SW 1271 (cell line): ENCODE measurements at places on chromosomes 13 and 19.

DNA sequence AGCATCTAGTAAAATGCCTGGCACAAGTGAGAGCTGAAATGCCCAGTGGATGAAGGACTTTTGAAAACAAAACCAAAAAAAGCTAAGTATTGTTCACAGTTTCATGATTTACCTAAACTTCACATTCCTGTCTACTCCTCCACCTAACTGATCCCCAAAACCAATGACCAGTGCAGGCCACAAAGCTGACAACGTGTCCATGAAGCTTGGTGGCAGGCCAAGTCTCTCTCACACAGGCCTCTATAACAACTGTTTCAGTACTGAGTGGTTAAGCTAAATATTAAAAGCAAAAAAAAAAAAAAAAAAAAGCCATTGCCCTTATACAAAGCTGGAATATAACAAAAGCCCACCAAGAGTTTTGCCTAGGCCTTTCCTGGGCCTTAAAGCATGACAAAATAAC, 36.4 kb downstream of the STK24 start:
- no peak for DNase-seq

DNA sequence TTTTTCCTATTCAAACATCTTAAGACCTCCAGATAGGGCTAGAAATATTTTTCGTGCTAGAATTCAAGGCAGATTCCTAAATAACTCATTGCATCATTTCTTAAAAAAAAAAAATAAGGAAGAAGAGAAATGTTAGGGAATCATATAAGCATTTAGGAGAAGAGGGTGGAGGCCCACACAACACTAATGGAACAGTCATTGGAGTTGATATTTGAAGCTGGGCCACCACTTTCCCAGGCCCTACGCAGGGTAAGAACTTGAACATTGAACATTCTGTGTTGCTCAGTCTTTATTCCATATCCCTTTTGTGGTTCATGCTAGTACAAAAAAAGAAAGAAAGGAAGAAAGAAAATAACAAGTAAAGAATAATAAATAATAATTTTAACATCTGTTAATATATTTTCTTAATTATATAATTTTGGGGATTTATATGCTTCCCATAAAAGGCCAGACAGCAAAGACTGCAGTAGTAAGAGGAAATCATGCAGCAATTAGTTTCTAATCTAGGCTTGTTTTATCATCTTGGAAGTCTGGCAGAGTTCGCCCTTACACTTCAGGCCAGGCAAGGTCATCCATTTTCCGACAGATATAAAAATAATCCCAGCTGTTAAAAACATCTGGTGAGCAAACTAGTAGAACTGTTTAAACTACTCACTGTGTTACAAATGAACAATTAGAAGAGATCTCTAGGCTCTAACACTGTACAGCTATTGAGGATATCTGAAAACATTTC, 127.7 kb downstream of the FRY start:
- no peak for DNase-seq

DNA sequence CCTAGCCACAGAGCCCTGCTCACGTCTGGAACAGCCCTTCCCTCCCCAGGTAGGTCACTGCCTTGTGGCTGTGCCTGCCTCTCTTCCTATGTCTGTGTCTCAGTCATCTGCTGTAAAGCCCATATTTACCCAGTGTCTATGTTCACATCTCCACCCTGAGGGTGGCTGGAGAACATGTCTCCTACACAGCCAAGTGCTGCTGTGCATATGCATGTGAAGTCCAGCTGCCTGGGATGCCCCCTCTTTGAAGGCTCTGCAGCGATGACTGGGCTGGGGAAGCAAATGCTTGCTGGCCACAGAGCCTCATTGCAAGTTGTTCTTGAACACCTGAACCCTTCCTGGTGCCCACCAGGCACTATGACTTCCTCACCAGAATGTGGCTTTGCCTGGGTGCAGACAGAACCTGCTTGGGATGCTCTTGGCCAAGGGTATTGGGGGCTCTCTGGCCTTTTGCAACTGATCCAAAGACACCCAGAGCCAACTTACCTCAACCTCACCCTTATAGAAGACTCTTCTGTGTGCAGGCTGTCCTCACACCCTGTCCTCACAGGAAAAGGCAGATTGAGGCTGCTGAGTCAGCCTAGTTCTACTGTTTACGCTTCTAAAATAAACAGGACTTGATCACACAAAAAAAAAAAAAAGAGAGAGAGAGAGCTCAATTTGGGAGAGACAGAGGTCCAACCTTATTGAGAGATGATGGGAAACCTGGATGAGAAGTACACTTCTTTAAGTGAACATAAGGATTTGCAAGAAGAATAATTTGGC, 26.5 kb downstream of the MRPL57 start:
- no peak for DNase-seq

GRCh38 chr13:38664906-38665305, 22.0 kb upstream of the FREM2 start:
- no peak for DNase-seq

DNA sequence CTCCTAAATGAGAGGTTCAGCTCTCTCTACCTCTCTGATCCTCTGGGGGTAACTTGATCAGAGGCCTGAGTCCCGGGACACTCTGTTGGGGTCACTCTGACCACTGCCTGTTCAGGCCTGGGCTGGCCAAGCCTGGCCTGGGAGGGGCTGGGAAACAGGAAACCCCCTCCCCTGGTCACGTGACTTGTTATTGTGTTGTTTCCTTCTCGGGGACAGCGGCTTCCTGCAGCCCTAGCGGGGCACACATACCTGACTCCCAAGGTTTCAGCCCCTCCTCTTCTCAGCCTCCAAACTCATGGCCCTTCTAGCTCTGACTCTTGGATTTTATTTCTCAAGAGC, at the start of gene USHBP1:
Gene USHBP1, minus strand, starts transcription at position 105 of the 339 bp plus-strand sequence. CDS start 446 bp downstream, outside the sequence.
- DNase-seq: no peak

DNA sequence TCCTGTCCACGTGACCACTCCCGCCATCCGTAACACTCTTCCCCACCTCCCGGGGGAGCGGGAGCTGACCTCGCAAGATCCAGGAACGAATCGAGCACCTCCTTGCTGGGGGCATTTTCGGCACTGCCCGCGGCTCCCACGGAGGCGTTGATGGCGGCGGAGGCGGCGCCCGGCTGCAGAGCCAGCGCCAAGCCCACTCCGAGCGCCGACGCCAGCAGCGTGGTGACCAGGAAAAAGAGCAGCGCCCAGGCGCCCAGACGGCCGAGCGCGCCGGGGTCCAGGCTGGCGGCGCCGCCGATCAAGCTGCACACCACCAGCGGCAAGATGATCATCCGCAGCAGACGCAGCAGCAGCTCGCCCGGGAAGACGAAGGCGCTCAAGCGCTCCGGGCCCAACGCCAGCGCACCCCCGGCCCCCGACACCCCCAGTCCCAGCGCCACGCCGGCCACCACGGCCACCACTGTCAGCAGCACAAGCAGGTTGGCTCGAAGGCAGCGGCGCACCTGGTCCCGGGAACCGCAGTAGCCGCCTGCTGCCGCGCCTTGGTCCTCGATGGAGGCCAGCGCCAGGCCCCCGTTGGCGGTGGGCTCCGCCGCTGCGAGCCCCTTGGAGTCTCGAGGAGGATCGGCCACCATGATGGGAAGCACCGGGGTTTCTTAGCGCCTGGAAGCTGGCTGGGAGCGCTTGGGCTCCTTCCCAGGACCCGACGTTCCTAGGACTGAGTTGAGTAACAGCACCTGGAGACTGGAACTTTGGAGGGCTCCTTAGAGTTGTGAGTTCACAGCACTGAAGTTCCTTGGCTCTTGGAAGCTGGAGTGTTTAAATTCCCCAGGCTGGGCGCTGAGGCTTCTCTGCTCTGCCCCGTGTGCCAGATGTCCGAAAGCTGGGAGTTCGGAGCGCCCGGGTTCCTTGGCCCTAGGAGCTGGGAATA, 798 bp downstream of the SLC1A5 start:
- no peak for DNase-seq

- no peak for DNase-seq
Observed at GRCh38 chr19:32866061-32866460, 3.5 kb downstream of the SLC7A9 start.
